Stimulated activated CD8-positive, alpha-beta memory T cell treated with anti-CD3 and anti-CD28 coated beads, Interleukin-7, amount 100 ng/mL, for 1 hour (primary cell): ENCODE measurements at places on chromosomes 1 and 21.

- no peak for DNase-seq
Observed at GRCh38 chr1:194903524-194903923, 1704.7 kb downstream of the KCNT2 start.

- DNase-seq: no peak
Observed at GRCh38 chr21:44427241-44428120, 27.8 kb upstream of the LRRC3 start.

- no peak for DNase-seq
Observed at GRCh38 chr1:239337799-239338430, 48.5 kb upstream of the CHRM3 start.

DNA sequence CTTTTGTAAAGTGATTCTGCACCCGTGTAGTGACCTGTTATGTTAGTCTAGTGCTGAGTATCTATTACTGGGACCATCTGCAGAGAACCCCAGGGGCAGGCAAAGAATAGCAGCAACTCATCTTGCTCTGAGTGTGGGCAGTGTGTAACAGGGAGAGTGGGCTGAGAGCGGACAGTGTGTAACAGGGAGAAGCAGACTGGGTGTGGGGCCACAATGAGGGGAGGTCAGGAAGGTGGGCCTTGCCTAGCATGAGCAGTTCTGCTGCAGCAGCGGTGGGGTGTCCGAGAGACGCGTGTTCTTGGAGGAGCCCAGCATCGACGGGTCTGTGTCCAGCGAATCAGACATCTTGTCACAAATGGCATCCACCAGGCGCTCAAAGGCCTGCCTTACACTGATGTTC, 41.2 kb upstream of the NRDC start:
- no peak for DNase-seq

GRCh38 chr1:171844381-171844780, 3.1 kb downstream of the DNM3 start:
- DNase-seq: no peak
